Stimulated activated CD8-positive, alpha-beta memory T cell treated with anti-CD3 and anti-CD28 coated beads, Interleukin-15, amount 100 ng/mL, for 4 hours (primary cell): ENCODE measurements at places on chromosomes 2 and 18.

- DNase-seq: no peak
Measured at GRCh38 chr2:172446474-172447063, 19.2 kb downstream of the ITGA6 start.

GRCh38 chr2:221097568-221097915 is 474.6 kb downstream of the EPHA4 start:
- no peak for DNase-seq

- DNase-seq: no peak
Measured at GRCh38 chr2:231181860-231182512, 16.4 kb upstream of the ARMC9 start.

- DNase-seq: no peak
Measured at GRCh38 chr2:41111836-41112627, 660.1 kb upstream of the SLC8A1 start.

- no peak for DNase-seq
Measured at GRCh38 chr2:172995323-172996244, 80.1 kb upstream of the MAP3K20 start.

GRCh38 chr2:183081911-183082310 is 3.4 kb downstream of the DUSP19 start:
- no peak for DNase-seq

DNA sequence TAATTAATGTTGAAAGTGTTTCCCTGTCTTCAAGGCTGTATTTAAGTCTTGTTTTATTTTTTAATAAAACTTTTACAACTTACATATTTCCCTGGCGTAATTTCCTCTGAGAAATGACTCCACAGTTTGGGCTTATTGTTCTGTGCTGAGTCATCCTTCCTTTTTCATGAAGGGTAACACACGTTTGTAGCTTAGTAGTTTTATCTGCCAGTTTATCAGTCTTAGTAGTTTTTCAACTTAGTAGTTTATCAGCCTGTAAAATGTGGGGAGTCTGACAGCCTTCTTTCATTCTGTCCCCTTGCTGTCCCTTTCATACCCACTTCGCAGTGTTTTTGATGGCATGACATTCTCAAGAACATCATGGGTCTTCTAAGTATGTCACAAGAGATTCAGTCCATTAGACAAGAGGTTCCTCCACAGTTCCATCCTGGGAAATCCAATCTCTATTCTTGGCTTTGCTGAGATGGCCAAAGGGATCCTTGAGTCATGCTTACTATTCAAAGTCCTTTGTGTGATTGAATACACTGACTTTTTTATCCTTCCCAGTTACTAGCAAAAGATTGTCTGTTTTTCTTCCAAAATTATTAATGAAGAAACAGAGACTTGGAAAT is 60.0 kb upstream of the SGPP2 start:
- no peak for DNase-seq

GRCh38 chr2:25417715-25418369 is 76.1 kb upstream of the DNMT3A start:
- DNase-seq: no peak

DNA sequence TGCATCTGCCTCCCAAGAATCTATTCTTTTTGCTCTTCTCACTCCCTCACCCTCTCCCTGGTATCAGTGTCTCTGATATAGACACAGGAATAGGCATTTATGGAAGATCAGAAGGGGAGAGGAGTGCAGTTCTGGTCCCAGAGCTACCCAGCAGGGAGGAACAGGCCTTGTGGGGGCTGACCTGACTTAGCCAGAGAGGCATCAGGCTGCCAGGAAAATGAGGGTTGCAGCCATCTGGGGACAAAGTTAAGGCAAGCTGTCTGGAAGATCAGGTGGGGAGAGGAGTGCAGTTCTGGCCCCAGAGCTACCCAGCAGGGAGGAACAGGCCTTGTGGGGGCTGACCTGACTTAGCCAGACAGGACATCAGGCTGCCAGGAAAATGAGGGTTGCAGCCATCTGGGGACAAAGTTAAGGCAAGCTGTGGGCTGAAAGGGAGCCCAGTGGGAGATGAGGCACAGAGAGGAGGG is 69.9 kb upstream of the HK2 start:
- no peak for DNase-seq
